ENCODE measurements at places on chromosomes 4 and X.

DNA sequence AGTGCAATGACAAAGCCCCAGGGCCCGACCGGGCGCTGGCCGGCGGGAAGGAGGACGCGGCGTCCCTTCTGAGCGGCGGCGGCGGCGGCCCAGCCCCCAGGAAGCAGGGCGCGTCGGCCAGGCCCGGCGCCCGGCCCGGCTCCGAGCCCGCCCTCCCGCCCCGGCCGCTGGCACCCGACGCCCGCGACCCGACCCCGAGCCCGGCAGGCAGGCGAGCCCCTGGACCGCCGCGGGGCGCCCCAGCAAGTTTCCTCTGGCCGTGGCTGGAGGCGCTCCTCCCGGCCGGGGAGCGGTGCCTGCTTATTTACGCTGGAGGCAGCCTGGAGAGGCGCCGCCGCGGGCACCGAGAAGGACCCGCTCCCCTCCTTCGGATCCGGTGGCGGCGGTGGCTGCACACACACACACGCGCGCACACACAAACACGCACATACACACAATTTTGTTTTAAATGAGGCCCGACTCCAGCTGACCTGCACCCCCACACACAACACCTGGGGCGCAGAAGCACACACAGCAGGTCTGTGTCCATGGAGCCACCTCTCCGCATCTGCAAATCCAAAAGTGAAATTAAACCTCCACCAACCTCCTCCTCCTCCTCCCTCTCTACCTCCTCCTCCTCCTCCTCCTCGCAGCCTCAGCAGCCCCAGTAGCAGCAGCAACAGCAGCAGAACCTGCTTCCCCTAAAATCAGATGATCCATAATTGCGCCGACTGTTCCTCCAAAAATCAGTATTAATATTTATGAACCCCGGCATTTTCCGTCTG is 669 bp downstream of the IRF2 start:
- peak; percentile 45 for DNase-seq

GRCh38 chrX:30887721-30888120 is 1.3 kb downstream of the TAB3 start:
- peak; percentile 40 for DNase-seq

GRCh38 chr4:17469931-17470674 is 41.8 kb downstream of the QDPR start:
- no peak for DNase-seq

GRCh38 chr4:111450867-111451266 is 694.4 kb upstream of the FAM241A start:
- DNase-seq: no peak

- no peak for DNase-seq
Measured at GRCh38 chrX:151419782-151420181, 22.8 kb downstream of the VMA21 start.

GRCh38 chr4:78902298-78902697 is 36.9 kb downstream of the PAQR3 start:
- DNase-seq: no peak

GRCh38 chr4:106830879-106831278 is 205.2 kb downstream of the DKK2 start:
- DNase-seq: no peak

- DNase-seq: no peak
Measured at GRCh38 chr4:170497689-170498088, 407.9 kb upstream of the AADAT start.

GRCh38 chr4:82696117-82696860 is 102.3 kb downstream of the SCD5 start:
- no peak for DNase-seq

- DNase-seq: no peak
Measured at GRCh38 chrX:153495903-153496589, 1.3 kb downstream of the BGN start.

DNA sequence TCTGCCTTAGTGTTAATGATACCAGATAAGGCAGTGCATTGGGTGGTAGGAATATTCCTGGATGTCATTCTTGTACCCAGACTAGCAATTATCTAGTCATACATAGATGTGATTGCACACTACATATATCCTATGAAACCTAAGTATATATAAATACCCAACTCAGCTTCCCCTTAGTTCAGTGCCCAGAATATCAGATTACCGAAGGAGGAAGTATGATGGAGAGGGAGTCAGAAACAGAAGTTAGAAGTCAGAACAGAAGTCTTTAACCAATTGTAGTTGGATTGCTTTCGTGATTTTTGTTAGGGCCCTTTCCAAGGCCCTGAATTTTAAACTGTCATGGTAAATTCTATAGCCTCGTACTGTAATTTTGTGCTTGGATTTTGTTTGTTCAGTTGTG is 42.9 kb downstream of the MOB1B start:
- DNase-seq: no peak

DNA sequence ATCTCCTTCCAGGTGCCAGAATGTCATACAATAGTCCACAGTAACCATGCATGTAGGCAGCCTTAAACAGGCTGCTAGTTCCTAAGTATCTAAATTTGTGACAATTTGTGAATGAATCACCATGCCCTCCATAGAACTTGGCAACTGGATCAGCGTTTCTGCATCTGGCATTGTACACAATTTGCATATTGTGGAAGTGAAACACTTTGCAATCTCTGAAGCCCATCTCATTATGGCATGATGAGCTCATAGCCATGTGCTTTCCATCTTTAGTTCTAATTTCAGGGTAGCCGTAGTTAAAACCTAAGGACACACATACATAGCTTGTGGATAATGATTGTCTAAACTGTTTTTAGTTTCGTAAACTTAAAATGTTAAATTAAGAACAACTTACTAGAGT is 573.6 kb downstream of the PPP4R3C start:
- no peak for DNase-seq

DNA sequence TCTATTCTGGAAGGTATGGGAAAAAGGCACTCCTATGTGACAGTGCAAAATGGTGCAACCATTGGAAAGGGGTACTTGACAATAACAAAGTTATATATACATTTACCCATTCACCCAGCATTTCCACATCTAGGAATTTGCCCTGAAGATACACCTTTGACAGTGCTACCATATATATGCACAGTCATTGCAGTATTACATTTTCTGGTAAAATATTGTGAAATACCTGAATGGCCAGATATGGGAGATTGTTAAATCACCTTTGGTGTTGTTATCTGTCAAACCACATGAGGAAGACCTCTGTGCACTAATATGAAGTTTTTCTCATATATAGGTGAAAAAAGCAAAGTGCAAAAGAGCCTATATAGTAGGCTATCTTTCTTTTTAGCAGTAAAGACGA is 53.5 kb downstream of the SMAD1 start:
- DNase-seq: no peak

DNA sequence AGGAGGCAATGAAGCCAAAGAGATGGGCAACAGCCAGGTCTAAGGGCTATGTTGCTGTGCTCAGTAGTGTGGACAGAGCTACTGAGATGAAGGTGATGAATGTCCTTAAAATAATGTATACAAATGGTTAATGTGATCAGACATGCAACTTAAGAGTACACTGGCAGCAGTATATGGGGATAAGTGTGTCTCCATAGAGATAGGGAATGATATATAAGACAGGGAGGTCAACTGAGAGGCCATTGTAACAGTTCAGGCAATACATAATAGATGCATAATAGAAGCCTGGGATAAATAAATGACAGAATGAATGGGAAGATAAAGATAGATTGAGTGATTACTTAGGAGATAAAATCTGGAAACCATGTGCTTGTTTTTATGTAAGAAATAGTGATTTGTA is 250.0 kb downstream of the CFAP299 start:
- DNase-seq: no peak

GRCh38 chrX:13235930-13236329 is 83.9 kb downstream of the ATXN3L start:
- no peak for DNase-seq

GRCh38 chrX:65688403-65688871 is 21.0 kb downstream of the MSN start:
- DNase-seq: no peak

DNA sequence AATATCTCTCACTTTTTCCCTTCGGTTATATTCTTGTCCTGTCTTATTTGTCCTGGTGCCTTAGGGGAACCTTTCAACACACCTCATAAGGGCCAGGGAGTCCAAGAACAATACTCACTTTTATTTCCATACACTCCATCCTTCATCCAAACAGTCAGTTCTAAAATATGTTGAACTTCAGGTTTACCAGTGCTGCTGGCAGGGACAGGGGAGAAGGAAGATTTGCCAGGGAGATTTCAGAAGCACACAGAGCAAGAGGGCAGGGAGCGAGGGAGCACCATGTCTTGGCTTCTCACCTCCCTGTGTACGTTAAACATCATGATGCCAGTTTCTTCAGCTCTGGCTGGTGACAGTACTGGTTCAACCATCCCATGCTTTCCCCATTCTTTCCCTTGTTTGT is 631.1 kb upstream of the FAT1 start:
- DNase-seq: no peak

GRCh38 chr4:137961051-137961438 is 281.1 kb downstream of the SLC7A11 start:
- no peak for DNase-seq

- no peak for DNase-seq
Measured at GRCh38 chr4:74541667-74542066, 96.7 kb downstream of the AREG start.

GRCh38 chr4:182752158-182752910 is 164.9 kb downstream of the DCTD start:
- DNase-seq: no peak

DNA sequence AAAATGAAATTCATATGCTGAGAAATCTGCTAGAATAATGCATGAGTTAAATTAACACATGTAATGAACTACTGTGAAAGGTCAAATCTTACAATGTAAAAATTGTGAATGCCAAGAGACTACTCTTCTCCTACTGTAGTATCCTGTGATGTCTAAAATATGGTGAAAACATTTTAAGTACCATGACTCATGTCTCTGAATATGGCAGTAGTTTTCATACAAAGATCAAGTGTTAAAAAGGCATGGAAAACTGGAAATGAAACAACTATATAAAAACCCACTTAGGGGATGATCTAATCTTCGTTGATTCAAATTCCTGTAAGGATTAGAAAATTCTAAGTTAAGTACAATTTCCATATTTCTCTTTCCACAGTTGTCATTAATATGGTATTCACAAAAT is 221.3 kb downstream of the PPP3CA start:
- DNase-seq: no peak

DNA sequence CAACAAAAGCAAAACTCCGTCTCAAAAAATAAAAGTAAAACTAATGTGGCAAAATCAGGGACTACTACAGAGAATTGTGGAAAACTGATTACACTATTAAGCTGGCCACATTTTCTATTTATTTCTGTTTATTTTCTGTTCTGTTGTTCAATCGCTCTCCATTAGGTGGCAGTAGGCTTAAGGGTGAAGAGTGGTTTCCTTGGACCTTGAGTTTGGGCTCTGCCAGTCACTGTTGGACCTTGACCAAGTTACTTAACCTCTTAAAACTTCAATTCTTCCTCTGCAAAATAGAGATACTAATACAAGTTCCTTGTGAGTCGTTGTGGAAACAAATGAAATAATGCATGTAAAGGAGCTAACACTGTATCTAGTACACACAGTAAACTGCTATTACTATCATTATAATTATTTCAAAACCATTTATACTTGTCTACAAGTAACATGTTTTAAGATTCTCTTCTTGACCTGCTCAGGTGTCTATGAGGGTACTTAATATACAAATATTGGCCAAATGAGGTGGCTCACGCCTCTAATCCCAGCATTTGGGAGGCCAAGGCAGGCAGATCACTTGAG is 15.2 kb downstream of the HSD17B11 start:
- DNase-seq: no peak

DNA sequence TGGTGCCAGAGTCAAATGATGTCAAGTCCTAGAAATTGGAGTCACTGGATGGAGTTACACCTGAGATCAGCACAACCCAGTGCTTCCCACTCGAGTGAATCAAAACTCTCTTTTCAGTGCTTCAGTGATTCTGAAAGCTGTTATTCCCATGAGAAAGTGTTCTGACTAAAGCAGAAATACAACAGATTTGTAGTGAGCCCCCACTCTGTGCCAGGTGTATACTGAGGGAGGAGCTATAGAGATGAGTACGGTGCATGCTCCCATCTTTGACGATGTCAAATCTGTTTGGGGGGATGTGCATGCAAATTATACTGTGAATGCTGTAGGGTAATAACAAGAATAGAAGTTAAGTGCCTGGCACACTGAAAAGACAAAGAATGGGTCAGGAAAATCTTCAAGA is 330.2 kb downstream of the HS3ST1 start:
- DNase-seq: no peak

DNA sequence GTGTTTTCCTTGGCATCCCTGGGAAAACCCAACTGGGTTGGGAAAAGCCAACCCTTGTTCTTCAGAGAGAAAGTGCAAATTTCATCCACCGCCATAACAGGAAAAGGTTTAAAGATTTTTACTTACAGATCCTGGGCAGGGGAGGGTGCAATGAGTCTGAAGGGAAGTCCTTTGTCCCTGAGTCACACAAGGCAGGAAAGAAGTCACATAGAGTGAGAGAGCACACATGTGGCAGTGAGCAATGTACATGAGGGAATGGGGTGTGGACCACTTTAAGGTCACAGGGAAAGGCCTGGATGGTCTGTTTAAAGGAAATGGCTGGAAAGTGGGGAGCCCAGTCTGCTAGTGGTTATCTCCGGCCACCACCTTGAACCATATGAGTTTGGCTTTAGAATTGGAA is 248.9 kb downstream of the HS3ST1 start:
- no peak for DNase-seq

GRCh38 chrX:9315086-9315485 is 149.8 kb upstream of the TBL1X start:
- no peak for DNase-seq

DNA sequence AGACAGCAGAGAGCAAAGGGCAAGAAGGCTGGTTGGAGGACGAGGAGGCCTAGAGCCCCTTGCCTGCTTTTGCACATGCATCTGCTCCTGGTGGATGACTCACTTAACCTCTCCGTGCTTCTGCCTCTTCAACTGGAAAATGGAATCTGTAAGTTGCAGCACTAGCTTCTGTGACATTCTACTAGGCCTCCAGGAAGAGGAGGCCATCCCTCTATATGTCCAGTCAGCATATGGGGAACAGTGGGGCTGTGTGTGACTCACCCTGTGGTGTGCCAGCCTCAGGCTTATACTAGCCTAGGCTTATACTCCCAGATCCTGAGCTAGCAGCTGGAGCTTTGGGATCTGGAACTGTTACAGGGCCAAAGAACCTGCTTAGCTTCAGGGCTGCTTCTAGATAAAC is 36.0 kb downstream of the RTL9 start:
- no peak for DNase-seq

- no peak for DNase-seq
Measured at GRCh38 chrX:15973946-15974345, 119.3 kb upstream of the AP1S2 start.

- DNase-seq: no peak
Measured at GRCh38 chr4:184281231-184282139, 63.8 kb upstream of the ENPP6 start.

Measured in activated T-cell treated with anti-CD3 and anti-CD28 coated beads for 4 hours (primary cell).